ENCODE measurements at places on chromosomes 16 and 17. TPM values are rescaled to one million over a fixed set of nuclear protein-coding genes. Genes with fewer than 3 reads are reported as not detected.

- DNase-seq, result no peak
Measured at GRCh38 chr17:17724307-17725010, 43.2 kb downstream of the RAI1 start.

- DNase-seq, result no peak
Measured at GRCh38 chr17:48729335-48730239, 1.0 kb upstream of the HOXB13 start.

DNA sequence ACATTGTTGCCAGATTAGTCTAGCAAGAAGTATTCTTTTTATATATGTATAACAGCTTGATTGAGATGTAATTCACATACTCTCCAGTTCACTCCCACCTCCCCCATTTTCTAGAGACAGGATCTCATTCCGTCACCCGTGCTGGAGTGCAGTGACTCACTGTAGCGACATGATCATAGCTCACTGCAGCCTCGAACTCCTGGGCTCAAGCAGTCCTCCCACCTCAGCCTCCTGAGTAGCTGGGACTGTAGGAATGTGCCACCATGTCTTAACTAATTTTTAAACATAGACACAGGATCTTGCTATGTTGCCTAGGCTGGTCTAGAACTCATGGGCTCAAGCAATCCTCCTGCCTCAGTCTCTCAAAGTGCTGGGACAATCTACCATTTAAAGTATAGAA, 3.3 kb upstream of the RSAD1 start:
- no peak for DNase-seq

DNA sequence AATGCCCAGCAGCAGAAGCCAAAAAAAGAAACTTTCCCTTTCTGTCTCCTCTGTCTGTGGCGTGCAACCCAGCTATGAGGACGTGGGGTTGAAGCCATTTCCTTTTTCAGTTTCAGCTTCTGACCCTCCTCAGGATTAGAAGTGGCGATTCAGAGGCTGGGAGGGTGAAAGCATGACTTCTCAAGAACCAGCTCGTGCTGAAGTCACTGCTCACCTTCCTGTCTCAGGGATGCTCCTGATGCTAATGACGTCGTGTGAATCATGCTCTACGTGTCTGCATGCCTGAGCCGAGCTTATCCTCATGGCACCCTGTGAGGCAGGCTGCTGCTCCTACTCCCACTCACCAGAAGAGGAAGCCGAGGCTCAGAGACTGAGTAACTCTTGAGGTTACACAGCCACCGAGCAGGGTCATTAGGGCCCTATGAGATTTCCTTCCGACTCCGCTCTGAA, 5.7 kb upstream of the LPO start:
- no peak for DNase-seq

- DNase-seq, result no peak
Measured at GRCh38 chr17:81259058-81259605, 20.0 kb downstream of the NDUFAF8 start.

- DNase-seq, result no peak
Measured at GRCh38 chr16:10859020-10859419, 18.0 kb upstream of the CIITA start.

DNA sequence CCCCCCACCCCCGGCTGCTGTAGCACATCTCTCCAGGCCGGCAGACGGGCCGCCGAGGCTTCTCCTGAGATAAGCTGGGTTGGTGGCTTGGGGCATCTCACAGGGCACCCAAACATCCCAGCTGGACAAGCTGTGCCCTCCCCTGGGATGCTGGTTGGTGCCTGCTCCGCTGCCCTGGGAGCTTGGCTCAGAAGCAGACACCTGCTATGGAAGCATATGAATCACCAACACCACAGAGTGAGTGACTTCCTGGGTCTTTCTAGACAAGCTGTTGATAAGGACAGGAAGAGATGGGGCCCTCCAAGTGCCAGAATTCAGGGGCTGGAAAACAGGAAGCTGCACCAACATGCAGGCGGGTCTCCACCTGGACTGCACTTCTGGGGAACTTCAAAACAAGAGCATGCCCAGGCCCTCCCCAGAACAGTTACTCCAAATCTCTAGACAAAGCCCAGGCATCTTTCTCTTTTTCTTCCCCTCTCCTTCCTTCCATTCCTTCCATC, 13.7 kb downstream of the C16orf95 start:
- no peak for DNase-seq

DNA sequence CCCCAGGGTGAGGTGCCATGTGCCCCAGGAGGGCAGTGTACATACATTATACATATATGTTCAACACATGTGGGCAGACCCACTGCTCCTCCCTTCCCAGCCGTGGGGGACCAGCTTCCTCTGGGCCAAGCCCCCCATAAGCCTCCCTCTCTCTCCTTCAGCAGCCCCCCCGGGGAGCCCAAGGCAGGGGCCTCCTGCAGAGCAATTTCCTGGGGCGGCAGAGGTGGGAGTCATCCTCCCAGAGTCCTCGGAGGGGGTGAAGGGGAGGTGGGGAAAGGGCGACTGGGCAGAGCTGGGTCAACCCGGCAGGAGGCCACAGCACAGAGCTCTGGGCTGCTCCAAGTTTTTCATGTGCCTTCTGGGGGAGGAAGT, 235.1 kb downstream of the ZNF423 start:
- DNase-seq, result no peak

DNA sequence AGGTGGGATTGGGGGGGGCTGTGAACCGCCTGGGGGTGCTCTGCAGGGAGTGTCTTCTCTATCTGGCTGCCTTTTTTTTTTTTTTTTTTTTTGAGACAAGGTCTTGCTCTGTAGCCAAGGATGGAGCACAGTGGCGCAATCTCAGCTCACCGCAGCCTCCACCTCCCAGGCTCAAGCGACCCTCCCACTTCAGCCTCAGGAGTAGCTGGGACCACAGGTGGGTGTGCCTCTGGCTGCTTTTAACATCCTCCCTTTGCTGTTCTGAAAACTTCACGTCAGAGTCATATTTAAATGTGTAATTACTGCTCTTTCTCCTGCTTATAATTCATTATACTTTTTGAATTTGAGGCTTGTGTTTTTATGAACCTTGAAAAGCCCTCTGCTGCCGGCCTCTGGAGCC, 78.4 kb downstream of the ZNF778 start:
- DNase-seq, result no peak

DNA sequence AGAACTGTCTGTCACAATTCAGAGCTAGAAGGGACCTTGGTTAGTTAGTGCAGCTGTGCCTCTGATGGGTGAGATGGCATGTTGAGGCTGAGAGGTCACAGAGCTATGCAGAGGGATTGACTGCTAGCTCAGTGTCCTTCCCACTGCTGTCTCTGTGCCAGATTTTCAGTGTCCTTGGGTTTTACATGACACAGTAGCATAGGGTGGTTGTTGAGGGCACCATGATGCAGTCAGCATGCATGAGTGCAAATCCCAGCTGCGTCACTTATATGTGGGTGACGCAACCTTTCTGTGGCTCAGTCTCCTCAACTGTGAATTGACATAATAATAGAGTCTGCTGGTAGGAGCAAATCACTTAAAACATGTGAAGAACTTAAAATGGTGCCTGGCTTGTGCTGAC, 2.7 kb downstream of the MT1A start:
- no peak for DNase-seq

DNA sequence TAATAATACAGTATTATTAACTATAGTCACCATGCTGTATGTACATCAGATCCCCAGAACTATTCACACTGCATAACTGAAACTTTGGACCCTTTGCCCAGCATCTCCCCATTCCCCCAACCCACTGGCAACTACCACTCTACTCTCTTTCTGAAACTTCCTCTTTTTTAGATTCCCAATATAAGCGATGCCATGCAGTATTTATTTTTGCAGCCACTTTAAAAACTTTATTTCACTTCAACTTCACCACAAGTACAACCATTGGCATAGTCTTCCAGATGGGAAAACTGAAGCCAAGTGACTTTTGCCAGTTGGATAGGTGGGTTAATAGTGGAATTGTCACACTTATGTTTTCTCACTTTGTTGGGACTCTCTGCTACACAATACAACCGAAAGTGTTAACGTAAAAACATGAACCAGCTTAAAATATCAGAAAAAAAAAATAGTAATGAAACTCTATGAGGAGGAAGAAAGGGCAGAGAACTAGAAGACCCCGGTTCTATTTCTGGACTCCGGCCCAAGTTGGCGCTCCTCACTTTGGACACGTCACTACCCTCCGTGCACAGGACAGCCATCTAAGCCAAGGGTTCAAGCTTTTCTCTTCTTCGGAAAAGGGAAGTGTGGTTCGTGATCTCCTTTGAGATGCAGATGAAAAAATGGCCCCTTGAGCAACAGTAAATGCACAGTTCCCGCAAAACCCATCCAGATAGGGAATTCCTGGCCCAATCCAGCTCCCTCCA, 743 bp downstream of the SHCBP1 start:
- DNase-seq, result no peak

DNA sequence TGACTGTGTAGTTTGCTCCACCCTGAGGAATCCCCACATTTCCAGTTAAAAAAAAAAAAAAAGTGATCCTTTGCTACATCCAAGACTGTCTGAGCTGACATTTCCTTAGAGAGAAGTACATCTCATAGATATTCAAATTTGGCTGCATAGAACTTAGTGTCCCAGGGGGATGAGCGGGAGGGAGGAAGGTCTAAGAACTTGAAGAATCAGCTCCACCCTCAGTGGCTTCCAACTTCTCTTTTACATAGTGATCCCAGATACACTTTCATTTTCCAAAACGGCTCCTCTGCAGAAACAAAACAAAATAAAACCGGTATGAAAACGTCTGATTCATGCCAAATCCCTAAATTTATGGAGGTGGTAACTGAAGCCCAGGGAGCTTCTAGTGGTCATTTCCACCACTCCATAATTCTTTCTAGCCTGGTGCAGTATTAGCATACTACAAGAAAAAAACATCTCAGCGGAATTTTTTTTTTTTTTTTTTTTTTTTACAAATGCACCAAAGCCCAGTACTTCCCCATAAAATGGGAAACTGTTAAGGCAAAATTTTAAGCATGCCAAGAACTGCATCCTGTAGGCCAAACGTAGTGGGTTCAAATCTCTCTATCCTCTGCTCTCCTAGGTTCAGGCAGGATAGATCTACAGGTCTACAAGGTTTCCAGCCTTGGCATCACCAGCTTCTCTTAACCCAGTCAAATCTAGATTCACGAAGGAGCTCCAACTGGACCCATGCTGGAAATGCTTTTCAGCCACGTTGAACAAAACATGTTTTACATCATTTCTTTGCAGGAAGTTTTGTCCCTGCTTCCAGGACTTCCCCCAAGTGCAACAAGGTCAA, 29.3 kb downstream of the MAF start:
- no peak for DNase-seq

DNA sequence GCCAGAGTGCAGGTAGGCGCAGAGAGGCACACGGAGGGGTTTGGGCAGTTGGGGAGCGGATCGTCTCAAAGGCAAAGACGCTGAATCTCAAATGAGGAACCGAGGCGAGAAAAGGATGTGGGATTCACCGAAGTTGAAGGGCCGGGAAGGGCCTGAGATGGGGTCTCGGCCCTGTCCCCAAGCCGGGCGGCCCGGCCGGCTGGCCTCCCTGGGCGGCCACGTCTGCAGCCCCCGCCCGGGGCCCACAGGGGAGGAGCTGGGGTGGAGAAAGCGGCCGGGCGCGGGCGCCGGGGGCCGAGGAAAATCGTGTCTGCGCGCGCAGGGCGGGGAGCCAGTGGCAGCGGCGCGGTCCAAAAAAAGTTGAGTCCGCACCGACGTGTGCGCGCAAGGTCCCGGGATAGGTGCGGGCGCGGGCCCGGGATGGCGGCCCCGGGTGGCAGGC, 458 bp downstream of the SLC12A4 start:
- no peak for DNase-seq

GRCh38 chr16:1689853-1690252, 11.8 kb downstream of the JPT2 start:
- DNase-seq, result no peak

GRCh38 chr16:86499889-86500707, 10.2 kb upstream of the FOXF1 start:
- no peak for DNase-seq

GRCh38 chr17:40475234-40475908, 26.1 kb downstream of the TNS4 start:
- DNase-seq, result no peak

DNA sequence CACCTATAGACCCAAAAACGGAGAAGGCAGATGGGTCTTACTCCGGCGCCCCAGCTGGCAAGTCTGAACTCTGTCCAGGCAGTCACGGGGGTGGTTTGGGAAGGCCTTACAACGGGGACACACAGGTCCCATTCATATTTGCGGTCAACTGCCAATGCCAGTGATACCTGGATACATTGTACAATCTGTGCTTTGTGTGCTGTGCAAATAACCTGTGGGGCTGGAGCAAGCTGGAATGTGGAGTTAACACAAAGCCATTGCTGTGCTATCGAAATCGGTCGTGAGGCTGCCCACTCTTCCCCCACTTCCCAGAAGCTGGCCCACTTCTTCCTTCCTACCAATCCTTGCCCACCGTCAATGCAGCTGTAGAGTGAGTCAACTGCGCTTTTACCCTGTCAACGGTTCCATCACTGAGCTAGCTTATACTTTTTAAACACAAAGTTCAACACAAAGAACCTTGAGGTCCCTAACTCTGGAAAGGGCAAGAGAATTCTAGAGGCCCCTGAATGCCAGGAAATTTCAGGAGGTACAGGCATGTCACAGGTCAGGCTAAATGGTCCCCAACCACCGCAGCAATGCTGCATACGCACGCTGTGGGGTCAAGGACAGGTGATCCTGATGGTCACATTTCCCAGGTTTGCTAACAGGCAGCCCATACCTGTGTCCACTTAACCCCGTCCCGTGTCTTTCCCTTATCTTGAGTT, 122.8 kb downstream of the ZFHX3 start:
- DNase-seq, result no peak

- no peak for DNase-seq
Measured at GRCh38 chr17:752620-753219, 656 bp upstream of the GEMIN4 start.

GRCh38 chr17:64984851-64985521, 65.7 kb upstream of the LRRC37A3 start:
- no peak for DNase-seq

DNA sequence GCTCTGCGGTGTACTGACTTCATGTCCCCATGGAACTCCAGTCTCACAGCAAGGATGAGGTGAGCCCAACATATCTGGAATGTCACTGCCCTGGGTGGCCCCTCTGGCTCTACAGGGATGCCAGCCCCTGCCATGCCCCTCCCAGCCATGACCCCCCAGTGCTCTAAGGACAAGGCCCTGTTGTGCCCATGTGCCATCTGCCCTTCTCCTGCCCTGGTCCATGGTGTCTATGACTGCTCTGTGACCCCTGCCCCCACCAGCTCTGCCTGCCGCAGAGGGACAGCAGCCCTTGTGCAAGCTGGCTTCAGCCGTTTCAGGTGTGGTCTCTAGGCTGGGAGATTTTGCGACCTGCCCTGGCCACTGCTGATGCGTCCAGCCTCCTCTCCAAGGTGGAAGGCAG, 40.3 kb downstream of the TK2 start:
- DNase-seq, result no peak

IRX5 gene
- not detected for total RNA-seq

NOG gene
- total RNA-seq, result 2.7 TPM
